ENCODE measurements at places on chromosomes 13 and 19. TPM values are rescaled to one million over a fixed set of nuclear protein-coding genes. Genes with fewer than 3 reads are reported as not detected.

- DNase-seq, result no peak
Measured at GRCh38 chr13:97116754-97117153, 105.4 kb upstream of the MBNL2 start.

DNA sequence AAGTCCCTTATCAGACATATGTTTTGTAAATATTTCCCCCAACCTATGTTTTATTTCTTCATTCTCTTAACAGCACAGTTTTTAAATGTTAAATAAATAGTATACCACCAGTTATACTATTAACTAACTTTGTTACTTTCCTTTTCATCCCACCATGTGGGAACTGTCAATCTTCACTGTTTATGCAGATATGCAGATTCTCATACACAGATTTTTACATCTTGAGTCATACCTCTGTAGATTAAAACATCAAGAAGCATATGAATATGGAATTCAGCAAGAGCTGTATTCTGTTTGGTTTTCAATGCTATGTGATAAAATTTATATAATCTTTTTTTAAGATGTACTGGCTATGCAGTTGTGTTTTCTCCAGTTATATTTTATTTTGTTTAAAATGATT lies 566.3 kb downstream of the LIG4 start:
- DNase-seq, result no peak

GRCh38 chr13:43515531-43515930 lies 271.2 kb downstream of the ENOX1 start:
- no peak for DNase-seq

DNA sequence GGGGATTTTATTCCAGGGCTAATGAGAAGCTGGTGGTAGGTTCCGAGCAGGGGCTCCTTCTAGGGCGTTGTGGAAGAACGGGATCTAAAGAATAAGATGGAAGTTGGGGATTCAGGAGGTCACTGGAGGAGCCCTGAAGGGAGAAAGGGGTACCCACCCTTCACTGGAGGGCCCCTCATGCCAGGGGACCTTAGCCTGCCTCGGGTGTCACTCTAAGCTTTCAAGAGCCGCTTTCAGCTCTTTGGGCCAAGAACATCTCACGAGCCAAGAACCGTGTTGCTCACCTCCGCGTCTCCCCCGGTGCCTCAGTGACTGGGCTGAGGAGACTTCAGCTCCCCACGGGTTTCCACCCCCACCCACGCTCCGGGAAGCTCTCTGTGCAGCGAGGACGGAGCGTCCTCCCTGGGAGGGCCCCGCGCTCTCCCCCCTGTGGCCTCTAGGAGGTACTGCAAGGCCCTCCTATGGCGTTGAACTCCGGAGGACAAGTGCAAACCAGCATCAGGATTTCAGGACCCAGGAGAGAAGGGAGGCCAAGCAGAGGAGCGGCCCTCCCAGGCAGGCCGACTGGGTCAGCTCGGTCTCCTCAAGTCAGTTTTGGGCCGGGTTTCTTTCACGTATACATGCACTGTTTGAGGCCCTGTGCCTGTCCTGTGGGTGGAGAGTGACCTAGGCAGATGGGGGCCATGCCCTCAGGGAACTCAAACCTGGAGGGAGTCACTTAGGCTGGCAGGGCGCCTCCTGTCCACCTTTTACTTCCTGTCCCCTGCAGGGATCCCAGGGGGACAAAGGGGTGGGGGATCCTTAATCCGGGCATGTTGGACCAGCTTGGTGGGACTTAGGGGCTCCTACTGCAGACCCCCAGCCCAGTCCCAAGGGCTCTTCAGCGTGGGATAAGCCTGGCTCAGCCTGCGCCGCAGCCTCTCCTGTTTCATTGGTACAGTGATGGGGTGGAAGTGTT lies 5.1 kb upstream of the KRTDAP start:
- no peak for DNase-seq

DNA sequence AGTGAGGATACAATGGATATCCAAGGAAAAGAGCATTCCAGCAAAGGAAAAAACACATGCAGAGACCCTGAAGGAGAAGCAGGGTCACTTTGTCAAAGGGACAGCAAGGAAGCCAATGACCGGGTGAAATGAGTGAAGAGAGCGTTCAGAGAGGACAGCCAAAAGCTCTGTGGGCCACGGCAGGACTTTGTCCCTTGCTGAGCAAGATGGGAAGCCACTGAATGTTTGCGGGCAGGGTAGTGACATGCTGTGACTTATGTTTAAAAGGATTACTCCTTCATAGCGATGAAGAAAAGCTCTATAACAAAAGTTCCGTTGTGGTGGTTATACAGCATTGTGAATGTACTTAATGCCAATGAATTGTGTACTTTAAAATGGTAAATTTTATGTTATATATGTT lies 16.5 kb downstream of the ZAR1L start:
- no peak for DNase-seq

DNA sequence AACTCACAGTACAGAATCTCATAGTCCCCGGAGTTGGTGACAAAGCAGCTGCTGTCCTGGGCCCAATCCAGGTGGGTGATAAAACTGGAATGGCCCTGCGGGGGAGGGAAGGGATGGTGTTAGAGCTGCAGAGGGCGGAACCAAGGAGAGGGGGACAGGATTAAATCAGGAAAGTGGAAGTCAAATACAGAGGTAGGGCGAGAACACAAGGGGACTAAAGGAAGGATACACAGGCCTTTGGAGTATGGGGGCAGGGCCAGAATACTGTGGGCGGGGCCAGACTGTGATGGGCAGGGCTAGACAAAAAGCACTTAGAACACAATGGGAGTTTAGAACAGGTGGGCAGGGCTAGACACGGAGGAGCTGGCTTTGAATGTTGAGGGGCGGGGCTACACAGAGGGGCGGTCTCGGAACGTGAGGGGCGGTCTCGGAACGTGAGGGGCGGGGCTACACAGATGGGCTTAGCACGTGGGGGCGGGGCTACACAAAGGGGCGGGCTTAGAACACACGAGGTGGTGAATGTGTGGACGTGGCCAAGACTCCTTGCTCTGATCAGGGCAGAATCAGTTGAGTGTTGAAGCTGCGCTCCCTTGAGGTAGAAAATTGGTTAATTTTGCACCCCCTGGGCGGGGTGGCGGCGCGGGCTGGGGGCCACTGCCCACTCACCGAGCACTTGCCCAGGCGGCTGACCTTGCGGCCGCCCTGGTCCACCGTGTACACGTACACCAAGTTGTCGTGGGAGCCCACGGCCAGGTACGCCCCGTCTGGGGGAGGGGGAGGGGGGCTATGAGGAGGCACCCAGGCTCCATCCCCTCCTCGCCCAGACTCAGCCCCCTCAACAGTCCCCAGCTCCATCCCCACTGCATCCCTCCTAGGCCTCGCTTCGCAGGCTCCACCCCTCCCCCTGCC lies 14.0 kb upstream of the GPR4 start:
- peak; percentile 91 for DNase-seq

DNA sequence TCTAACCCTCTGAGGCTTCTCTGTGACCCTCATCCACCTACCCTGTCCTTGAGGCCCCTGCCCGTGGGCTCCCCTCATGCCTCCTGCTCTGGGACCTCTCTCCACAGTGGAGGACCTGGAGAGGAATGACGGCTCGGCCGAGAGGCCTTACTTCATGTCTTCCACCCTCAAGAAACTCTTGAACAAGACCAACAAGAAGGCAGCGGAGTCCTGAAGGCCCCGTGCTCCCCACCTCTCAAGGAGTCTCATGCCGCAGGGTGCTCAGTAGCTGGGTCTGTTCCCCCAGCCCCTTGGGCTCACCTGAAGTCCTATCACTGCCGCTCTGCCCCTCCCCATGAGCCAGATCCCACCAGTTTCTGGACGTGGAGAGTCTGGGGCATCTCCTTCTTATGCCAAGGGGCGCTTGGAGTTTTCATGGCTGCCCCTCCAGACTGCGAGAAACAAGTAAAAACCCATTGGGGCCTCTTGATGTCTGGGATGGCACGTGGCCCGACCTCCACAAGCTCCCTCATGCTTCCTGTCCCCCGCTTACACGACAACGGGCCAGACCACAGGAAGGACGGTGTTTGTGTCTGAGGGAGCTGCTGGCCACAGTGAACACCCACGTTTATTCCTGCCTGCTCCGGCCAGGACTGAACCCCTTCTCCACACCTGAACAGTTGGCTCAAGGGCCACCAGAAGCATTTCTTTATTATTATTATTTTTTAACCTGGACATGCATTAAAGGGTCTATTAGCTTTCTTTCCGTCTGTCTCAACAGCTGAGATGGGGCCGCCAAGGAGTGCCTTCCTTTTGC lies 10.8 kb upstream of the ILF3 start:
- no peak for DNase-seq

- no peak for DNase-seq
Measured at GRCh38 chr19:16585094-16585801, 13.0 kb upstream of the SLC35E1 start.

Gene SLAIN1
- 1.9 TPM for total RNA-seq

Gene KLK6
- not detected for total RNA-seq

Gene KLK15
- total RNA-seq, result not detected

Gene AKAP11
- 28.7 TPM for total RNA-seq

Gene SLC10A2
- not detected for total RNA-seq

Gene ZNF225
- 3.8 TPM for total RNA-seq
